Stimulated activated naive CD4-positive, alpha-beta T cell treated with Interleukin-2 at 50 U/mL for 16 hours (primary cell): ENCODE measurements at places on chromosomes 5 and 9.
A peak's percentile ranks its signal among the peaks of the same experiment; 100 is the strongest.

- DNase-seq, result no peak
These were observed 259.6 kb downstream of the CDH12 start for GRCh38 chr5:22593592-22593991.

DNA sequence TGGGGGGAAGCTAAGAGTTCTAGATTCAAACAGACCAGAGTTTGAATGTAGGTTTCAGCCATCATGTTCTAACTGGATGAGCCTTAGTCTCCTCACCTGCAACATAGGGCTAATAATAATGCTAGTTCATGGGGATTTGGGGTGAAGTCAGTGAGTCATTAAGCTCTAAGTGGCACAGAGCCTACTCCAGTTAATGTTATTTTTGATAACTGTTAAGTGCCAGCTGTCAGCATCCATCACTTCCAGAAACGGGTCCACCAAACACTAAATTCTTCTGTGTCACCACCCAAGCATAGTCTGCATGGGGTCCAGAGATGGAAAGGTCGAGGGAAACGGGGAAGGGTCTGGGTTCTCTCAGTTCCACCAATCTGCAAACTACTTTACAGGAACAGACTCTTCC is 1.8 kb upstream of the TSC1 start:
- no peak for DNase-seq

- DNase-seq, result peak; percentile 18
These were observed 1.4 kb downstream of the ZFR start for GRCh38 chr5:32443145-32443540.

DNA sequence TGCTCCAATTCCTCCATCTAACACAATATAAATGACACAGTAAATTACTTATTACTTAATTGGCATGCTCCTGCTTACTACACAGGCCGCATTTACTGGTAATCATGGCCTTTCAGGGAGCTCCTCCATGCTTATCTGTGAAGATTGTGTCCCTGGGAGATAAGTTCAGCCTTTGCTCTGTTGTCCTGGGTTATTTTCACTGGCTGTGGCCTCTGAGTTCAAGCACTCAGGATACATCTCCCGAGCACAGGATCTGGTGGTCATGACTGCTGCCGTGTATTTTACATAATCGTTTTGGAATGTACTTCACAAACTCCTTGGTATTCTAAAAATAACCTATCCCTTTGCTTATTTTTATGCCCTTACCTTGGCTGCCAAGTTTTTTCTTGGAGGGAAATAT is 215.7 kb downstream of the ICE1 start:
- no peak for DNase-seq

DNA sequence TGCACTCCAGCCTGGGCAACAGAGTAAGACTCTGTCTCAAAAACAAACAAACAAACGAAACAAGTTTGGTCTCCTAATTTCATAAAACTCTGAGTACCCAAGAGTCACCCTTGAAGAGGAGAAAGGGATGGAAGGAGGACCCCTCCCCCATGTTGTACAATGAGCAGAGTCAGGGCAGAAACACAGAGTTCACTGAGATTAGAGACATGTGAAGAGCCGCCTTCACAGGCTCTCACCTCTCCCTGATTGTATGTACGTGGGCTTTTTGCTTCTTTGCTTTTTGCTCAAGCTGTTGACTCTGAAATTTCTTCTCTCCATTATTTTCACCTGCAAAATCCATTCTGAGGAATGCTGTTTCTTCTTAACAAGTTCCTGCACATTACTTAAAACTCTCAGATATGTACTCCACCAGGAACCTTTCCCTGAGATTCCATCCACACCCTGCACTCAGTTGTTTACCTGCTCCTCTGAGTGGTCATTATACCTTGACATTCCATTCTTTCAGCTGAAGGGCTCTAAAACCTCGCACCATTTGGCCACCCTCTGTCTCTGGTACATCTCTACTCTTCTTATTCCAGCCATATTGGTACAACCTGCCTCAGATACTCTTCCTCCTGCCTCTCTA is 44.4 kb upstream of the ABCA1 start:
- DNase-seq, result no peak

- DNase-seq, result no peak
These were observed 23.7 kb upstream of the MROH2B start for GRCh38 chr5:41094871-41095270.

GRCh38 chr5:56649569-56649968 is 165.8 kb upstream of the MAP3K1 start:
- no peak for DNase-seq

- DNase-seq, result no peak
These were observed 624.0 kb upstream of the KLF4 start for GRCh38 chr9:108113596-108113995.

DNA sequence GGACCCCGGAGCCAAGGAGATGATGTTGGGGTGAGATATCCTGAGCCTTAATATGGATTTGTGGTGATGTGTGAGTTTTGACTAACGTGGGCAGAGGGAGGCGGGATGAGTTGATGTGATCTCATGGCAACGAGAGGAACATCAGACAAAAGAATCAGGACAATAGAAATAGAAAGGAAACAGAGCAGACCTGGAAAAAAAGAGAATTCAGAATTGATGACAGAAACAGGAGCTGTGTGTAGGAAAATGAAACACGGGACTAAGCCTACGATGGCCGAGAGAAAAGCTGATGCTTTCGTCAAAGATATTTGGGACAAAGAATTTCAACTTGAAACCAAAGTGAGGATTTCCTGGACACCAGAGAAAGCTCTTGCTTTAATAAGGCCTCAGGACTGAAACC is 10.9 kb downstream of the PRKACG start:
- no peak for DNase-seq

- no peak for DNase-seq
These were observed 28.8 kb upstream of the CAVIN4 start for GRCh38 chr9:100549048-100549447.

DNA sequence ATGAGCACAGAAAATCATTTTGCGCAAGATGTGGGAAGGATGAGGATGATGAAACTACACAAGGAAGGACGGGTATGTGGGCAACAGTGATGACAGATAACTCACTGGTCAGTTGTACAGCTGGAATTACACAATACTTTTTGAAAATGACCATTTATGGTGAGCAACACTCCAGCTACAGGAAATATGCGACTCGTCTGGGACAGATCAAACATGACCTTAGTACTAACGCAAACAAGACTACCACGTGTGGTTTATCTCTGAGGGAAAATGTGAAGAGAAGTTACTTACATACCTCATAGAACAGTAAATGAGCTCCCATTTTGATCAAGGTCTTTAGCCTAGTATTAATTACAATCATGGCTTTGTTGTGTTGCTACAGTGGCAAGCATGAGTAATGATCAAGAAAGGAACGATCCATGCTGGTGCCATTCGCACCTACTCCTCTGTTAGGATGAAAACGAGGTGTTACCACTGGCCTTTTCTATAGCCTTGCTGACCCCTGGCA is 456.9 kb downstream of the BNC2 start:
- no peak for DNase-seq

DNA sequence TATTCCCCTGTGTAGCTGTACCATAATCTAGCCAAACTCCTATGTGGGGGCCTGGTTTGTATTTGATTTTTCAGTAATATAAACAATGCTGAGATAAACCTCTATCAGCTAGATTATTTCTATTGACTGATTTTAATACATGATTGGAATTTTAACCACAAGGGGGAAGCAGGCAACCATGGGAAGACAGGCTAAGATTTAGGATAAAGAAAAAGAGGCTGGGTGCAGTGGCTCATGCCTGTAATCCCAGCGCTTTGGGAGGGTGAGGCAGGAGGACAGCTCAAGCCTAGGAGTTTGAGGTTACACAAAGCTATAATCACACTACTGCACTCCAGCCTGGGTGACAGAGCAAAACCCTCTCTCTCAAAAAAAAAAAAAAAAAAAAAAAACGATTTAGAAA is 18.1 kb upstream of the GPX3 start:
- no peak for DNase-seq

- no peak for DNase-seq
These were observed 353.6 kb downstream of the BNC2 start for GRCh38 chr9:16516891-16517290.

DNA sequence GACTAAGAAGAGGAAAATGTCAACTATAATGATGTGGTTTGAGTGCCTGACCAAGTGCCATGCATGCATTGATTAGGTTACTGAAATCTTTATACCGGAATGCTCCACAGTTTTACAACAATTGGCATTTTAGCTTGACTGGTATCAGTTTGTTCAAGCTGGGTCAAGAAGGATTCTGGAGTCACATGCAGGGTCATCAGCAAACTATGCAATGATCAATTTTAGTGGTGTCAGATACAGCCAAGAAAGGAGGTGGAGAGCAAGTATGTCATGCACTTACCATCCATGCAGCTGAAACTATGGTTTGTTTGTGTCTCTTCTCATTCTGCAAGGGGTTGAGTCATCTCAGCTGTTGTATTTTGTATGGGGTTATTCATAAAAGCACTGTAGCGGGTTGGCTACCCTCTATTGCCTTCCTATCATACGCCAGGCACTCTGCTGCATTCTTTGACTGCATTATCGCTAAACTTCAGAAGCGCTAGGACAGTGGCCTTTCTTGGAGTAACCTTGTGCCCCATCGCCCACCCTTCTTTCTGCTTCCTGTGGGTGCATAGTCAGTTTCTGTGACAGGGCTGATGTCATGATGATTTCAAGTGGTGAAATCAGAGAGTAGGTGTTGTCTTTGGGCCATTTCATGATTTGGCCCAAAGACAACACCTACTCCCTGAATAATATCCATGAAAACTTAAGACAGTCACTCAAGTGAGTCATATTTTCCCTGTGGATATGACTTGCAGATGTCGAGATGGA is 145.4 kb downstream of the MTX3 start:
- no peak for DNase-seq

DNA sequence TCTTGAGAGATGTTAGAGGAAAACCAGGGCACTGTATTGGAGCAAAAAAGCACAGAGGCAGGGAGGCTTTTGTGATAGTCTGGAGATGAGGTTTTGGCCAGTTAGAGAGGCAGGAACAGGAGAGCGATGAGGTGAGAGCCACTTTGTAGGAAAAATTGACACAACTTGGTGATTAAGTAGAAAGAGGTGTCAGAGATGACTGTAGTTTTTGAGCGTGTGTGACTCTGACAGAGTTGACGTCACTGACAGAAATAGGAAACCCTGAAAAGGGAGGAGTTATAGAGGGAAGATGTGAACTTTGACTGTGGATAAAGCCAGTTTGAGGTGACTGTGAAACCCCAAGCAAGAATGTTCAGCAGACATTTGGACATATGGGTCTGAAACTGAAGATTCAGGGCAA is 15.7 kb downstream of the NFX1 start:
- DNase-seq, result no peak

DNA sequence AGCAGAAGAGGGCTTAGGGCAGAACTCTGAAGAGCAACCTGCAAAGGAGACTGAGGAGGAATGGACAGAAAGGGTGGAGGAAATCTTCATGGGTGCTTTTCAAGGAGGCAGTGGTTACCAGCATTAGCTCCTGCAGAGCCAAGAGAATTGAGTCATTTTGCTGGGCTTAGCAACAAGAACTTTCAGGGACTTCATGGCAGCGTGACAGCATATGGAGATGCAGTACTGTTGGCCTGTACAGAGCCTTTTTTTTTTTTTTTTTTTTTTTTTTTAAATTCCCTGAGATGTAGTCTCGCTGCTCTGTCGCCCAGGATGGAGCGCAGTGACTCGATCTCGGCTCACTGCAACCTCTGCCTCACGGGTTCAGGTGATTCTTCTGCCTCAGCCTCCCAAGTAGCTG is 296.0 kb upstream of the DMRT1 start:
- no peak for DNase-seq

DNA sequence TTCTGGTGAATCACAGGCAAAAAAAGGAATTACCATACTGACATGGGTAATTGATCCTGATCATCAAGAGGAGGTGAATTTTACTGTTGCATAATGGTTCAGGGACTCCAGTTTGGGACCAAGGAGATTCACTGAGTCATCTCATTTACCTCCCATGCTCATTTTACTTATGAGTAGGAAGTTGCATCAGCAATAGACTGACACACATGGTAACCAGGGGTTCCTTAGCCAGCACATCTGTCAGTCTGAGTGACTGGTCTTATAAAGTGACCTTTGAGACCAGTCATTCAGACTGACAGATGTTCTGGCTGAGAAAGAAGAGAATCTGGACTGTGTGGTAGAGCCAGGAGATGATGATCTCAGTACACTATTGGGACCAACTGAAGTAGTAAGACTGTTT is 384.6 kb upstream of the CD180 start:
- DNase-seq, result no peak

- no peak for DNase-seq
These were observed 58.4 kb upstream of the DAB2IP start for GRCh38 chr9:121593066-121593465.

DNA sequence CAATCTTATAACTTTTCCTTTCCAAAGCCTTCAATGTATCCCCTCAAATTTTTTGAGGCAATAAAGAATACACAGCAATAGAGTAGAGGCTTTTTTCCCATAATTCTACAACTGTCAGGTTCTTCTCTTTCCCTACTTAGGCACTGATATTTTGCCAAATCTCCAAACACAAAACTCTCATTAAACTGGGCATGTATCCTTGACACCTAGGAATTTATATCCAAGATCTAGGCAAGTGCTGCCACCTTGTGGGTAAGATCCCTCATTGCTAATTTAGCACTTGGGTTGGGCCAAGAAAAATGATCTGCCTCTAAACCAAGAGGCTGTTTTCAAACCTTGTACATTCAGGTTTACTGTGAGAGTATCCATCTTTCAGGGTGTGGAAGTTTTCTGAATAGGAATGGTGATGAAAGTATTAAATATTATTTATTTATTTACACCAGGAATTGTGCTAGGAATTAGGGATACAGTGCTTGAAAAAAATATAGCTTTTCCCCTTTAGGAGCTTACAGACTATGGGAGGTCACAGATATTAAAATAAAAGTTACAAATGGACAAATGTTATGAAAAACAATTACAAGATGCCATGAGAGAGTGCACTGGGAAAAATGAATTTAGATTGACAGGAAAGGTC is 17.6 kb downstream of the TSTD2 start:
- DNase-seq, result peak; percentile 2

DNA sequence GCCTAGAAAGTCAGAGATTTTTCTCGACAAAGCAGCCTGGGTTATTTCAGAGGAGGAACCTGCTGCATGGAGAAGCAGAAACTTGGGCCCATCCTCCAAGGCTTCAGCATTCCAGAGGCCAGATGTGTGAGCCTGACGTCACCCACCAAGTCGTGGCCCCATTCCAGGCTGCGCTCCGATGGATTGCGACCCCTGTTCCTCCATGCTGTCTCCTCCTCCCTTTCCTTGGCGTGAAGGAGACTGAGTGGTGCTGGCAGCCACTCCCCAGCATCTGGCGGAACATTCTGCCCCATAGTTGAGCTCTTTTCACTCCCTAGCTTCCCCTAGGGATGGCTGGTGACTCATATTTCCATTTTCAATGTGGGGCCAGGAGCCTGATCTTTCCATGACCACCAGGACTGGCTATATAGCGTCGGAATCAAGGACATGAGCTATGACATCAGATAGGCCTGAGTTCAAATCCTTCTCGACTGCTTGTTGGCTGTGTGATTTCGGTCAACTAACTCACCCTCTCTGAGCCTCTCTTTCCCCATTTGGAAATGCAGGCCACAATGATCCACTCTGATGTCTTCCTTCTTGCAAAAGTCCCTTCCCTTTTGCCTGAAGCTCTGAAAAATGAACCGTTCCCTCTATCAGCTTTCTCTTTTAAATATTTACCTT is 24.5 kb upstream of the DUSP1 start:
- no peak for DNase-seq
